ENCODE measurements at places on chromosomes 13 and 19. TPM values are rescaled to one million over a fixed set of nuclear protein-coding genes. Genes with fewer than 3 reads are reported as not detected.

DNA sequence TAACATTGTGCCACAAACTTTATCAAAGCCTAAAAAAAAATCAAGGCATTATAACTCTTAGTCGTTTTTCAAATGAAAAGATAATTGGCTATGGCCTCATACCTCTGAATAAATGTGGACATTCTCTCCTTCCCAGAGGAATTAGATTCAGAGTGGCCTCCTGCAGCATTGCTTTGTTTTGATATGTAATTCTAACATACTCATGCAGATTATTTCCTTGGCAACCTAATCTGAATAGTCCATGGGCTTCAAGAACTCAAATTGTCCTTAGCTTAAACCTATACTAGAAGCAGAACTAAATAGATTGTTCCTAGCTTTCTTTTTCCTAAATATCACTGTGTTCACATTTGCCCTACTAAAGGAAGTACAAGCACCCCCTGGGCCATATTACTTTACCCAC, 1146.9 kb downstream of the OLFM4 start:
- DNase-seq: no peak
- peaks cover 11% of the 10 kb centered on the region for H3K36me3 ChIP-seq
- no peaks in the 10 kb centered on the region for H3K4me1 ChIP-seq
- H3K27me3 ChIP-seq: no peaks in the 10 kb centered on the region
- no peak overlapping the region for H3K4me3 ChIP-seq

DNA sequence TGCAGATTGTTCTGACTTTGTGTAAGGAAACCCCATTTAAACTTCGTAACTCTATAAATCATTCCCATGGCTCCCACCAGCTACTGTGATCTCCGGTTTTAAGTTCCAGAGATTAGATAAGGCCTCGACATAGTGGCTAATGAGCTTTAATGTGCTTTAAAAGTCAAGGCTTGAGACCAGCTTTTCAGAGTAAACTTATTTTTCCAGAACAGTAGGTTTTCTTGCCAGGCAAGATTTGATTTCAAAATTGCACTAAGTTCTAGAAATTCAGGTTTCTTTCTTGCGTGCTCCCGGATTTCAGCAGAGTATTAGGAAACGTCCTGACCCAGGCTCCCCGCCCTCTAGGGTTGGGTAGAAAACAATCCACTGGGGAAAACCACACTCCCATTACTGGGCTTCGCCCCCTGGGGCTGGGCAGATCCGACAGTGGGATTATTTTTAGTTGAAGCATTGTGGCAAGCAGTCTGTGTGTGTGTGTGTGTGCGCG, 43.3 kb downstream of the CRYL1 start:
- peaks cover 4% of the 10 kb centered on the region for H3K27me3 ChIP-seq
- no peak overlapping the region for H3K4me3 ChIP-seq
- DNase-seq: no peak
- H3K4me1 ChIP-seq: no peaks in the 10 kb centered on the region
- no peaks in the 10 kb centered on the region for H3K36me3 ChIP-seq
- no peak overlapping the region for H3K27ac ChIP-seq

OVOL3 gene
- not detected for total RNA-seq

GRCh38 chr13:23586336-23586735, 16.1 kb downstream of the TNFRSF19 start:
- no peak for DNase-seq
- no peak overlapping the region for H3K27ac ChIP-seq
- peaks cover 23% of the 10 kb centered on the region for H3K27me3 ChIP-seq
- H3K4me3 ChIP-seq: no peak overlapping the region
- H3K4me1 ChIP-seq: no peaks in the 10 kb centered on the region

LGI4 gene
- not detected for total RNA-seq

DNA sequence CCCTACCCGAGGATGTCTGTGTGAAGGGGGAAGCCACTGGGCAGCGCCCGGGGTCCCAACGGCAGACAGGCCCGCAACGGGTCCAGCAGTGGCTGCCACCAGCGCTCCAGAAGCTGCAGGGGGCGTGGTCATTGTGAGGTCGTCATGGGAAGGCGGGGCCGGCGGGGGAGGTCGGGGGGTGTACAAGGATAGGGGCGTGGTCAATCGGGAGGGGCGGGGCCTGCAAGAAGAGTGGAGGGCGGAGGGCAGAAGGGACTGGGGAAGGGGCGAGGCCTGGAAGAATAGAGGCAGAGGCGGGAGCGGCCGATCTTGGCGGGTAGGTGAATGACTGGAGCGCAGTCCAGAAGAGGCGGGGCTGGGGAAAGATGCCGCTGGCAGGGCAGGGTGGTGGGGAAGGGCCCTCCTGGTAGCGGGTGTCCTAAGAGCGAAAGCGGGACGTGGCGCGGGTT, 4.4 kb downstream of the FUZ start:
- no peaks in the 10 kb centered on the region for H3K27me3 ChIP-seq
- H3K4me1 ChIP-seq: peaks cover 33% of the 10 kb centered on the region
- H3K27ac ChIP-seq: peak overlapping the region; percentile 28
- peak overlapping the region; percentile 89 for H3K4me3 ChIP-seq

- no peak for DNase-seq
- H3K27me3 ChIP-seq: peaks cover 22% of the 10 kb centered on the region
- no peak overlapping the region for H3K4me3 ChIP-seq
- H3K36me3 ChIP-seq: no peaks in the 10 kb centered on the region
- no peaks in the 10 kb centered on the region for H3K4me1 ChIP-seq
- no peak overlapping the region for H3K27ac ChIP-seq
Measured at GRCh38 chr19:39749981-39750380, 12.2 kb upstream of the CLC start.

GRCh38 chr19:38031423-38031770, 124.4 kb downstream of the SIPA1L3 start:
- H3K27ac ChIP-seq: no peak overlapping the region
- no peak overlapping the region for H3K4me3 ChIP-seq
- peaks cover 9% of the 10 kb centered on the region for H3K36me3 ChIP-seq
- H3K4me1 ChIP-seq: peaks cover 10% of the 10 kb centered on the region
- no peak for DNase-seq
